ENCODE measurements at places on chromosomes 4 and X.

DNA sequence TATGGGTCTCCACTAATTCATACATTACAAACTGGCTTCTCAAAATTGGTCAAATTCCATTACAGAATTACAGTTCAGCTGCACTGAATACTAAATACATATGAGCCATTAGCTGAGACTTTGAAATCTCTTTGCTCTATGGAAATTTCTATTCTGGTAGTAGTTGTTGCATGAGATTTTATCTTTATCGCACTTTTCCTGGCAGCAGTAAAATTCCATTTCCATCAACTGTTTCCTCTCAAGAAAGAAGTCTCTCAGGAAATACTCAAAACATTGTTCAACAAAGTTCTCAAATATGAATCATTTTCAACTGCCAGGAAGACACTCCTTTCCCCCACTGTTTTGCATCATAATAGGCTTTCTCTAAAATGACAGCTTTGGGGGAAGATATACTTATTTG lies 51.3 kb downstream of the ATP11C start:
- DNase-seq = peak; percentile 65

GRCh38 chr4:93346840-93347239 lies 481.7 kb upstream of the ATOH1 start:
- no peak for DNase-seq

GRCh38 chr4:80173401-80173800 lies 23.9 kb upstream of the PRDM8 start:
- peak; percentile 54 for DNase-seq

- DNase-seq = no peak
Observed at GRCh38 chr4:168092176-168092712, at the start of gene ANXA10. ANXA10 (plus strand) TSS chr4:168092537; CDS start chr4:168092701, 164 bp downstream.

DNA sequence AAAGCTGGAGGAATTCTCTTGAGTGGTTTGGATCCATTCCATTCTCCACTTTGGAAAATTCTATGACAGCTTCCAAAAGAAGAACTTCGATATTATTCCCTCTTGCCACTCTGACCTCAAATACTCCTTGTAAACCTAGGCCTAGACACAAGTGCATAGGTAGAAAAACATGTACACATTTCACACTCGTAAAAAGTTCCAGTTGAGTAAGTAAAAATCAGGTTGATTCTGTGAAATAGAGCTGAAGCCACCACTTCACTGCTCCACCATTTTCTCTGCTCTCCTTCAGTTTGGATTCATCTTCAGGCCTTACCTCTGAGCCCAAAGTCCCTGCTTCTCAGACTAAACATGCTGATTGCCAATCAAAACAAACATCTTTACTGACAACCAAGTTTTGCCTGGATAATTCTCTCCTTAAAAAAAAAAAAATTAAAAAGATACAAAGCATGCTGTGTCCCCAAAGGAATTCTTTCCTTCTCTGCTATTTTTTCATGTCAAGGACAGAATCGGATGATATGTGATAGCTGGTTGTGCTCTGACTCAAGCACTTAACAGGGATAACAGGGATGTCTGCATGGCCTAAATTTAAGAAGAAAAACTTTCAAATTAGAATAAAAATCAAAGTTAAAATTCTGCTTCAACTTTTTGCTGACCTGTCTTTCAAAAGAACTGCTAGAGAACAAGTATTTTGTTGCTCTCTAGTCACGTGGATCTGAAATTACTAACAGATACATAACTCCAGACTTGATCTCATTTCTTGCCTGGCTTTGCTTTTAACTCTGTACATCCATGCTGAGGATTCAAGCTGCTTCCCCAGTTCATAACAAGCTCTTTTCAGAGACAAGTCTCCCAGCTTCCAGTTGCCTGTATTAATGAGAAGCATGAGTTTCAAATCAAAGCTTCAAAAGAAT lies 420.9 kb upstream of the INTU start:
- peak; percentile 28 for DNase-seq

- no peak for DNase-seq
Observed at GRCh38 chr4:39998659-39999345, 21.1 kb upstream of the PDS5A start.

- peak; percentile 82 for DNase-seq
Observed at GRCh38 chr4:83771113-83771705, 235.3 kb downstream of the GPAT3 start.

GRCh38 chr4:185235843-185236503 lies 26.6 kb downstream of the SNX25 start:
- peak; percentile 84 for DNase-seq

- DNase-seq = no peak
Observed at GRCh38 chr4:148443512-148444295, 1.5 kb upstream of the NR3C2 start.

GRCh38 chr4:85591406-85592098 lies 116.6 kb downstream of the ARHGAP24 start:
- no peak for DNase-seq

DNA sequence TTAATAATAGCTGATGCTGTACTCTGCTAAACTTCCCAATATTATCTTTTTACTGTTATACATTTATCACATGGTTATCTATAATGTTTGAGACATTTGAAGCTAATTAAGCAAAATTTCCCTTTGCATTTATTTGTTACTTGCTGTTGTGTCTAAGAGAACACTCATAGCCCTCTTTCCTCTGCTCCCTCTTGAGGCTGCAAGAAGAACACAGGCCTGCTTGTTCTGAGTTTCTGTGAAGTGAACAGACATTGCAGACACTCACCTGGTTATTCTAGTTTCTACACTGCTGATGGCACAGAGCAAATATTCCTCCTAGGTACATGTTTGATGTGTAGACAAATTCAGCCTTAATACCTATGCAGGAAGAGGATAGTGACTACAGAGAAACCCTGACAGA lies 367.8 kb downstream of the GASK1B start:
- DNase-seq = peak; percentile 34

GRCh38 chrX:132775263-132775823 lies 183.1 kb downstream of the HS6ST2 start:
- no peak for DNase-seq

GRCh38 chr4:149055624-149056023 lies 613.4 kb upstream of the NR3C2 start:
- DNase-seq = no peak

Measured in choroid plexus epithelial cell (primary cell).